H4 (cell line): ENCODE measurements at places on chromosomes 2 and 18. TPM values are rescaled to one million over a fixed set of nuclear protein-coding genes. Genes with fewer than 3 reads are reported as not detected.

Gene VWA3B
- not detected in 2 replicates for total RNA-seq

Gene ADD2
- 16.3 and 24.3 TPM in 2 replicates for total RNA-seq

Gene LIMS4
- total RNA-seq = not detected in 2 replicates

Gene MYO5B
- total RNA-seq = 10.9 and 12.4 TPM in 2 replicates

Gene CNDP1
- not detected in 2 replicates for total RNA-seq

Gene STPG4
- not detected in 2 replicates for total RNA-seq
